Tibial artery (tissue), 4 donors: ENCODE measurements at places on chromosomes 7 and 10.

DNA sequence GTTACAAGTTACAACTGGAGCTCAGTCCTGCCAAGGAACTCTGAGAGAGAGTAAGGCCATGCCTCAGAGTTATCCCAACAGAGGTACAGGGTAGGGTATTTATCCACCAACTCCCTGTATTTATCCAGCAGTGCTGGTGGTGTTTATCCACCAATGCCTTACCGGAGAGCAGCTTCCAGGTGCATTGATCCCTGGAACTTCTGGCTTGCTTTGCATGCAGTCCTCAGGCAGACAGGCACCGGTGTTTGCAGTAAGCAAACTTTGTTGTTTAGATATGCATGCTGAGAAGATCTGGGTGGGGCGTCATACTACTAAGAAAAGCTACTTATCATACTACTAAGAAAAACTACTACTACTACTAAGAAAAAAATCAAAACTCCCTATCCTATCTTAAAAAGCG lies 92.4 kb downstream of the CYP26A1 start:
- DNase-seq: no peak

GRCh38 chr7:68875857-68876256 lies 722.4 kb upstream of the AUTS2 start:
- no peak for DNase-seq

DNA sequence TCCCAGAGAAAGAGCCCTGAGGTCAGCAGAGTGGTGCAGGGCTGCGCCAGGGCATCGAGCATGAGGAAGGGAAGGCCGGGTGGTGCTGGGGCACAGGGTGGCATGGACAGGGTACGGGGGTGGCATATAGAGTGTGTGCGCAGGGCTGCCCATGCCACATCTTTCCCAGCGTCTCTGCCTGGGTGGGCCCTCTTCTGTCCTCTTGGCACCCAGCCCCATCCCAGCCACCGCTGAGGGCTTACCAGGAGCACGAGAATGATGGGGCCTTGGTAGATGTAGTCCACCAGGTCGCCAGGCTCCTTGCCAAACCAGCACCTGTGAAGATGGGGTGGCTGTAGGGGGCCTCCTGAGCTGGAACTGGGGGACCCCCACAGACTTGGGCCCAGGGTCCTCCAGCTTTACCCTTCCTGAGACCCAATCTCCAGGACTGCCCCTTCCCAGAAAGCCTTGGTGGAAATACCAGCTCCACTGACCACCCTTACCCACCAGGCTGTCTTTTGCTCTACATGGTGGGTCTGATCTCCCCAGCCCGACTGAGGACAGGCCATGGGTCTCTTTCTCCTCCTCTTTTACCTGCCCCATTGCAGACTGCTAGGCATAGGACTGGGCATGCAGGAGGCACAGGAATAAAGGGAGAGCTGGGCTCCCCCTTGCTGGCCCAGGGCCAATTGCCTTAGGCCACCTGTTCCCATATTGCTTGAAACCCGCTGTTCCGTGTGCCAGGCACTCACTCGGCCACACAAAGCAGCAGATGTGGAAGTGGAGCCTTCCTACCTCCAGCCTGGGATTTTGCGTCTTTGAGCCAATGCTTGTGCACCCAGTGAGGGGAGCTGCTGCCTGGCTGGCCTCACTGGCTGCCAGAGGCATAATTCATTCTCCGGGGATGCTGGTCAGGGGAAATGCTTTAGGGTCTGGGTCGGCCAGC lies 21.7 kb downstream of the CRHR2 start:
- no peak for DNase-seq

DNA sequence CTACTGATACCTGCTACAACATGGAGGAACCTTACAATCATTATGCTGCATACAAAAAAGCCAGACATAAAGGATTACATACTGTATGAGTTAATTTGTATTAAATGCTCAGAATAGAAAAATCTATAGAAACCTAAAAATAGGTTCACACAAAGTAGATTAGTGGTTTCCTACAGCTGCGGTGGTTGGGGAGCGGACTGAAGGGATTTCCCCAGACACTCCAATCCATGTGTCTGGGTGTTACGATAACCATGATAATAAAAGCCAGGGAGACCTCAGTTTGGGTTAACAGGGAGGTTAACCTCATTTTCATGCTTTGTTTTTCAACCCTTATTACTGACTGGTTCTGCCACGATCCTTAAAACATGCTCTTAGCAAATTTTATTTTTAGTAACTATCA lies 355.9 kb downstream of the KCNMA1 start:
- DNase-seq: no peak

DNA sequence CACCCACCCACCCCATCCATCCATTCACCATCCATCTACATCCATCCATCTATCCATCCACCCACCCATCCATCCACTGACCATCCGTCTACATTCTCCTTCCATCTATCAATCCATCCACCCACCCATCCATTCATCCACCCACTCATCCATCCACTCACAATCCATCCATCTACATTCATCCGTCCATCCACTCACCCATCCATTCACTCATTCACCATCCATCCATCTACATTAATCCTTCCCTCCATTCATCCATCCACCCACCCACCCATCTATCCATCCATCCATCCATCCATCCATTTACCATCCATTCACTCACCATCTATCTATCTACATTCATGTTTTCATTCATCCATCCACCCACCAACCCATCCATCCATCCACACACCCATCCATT lies 292.5 kb downstream of the ADARB2 start:
- DNase-seq: no peak

DNA sequence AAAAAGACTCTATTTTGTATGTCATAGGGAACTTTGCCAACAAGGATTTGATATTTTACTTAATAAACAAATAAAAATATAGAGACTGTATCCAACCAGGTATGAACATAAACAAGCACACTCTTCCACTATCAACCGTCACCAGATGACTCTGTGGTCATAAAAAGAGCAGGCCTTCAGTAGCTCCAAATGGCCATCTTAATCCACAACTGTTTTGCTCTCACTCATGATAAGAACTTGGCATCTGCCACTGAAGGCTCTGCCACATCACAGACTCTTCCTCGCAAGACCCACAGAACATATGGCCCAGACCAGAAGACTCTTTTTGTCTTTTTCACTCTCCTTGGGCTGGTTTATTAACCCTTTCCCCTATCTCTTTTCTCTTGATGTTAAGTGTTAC lies 98.7 kb upstream of the POM121L12 start:
- DNase-seq: no peak

DNA sequence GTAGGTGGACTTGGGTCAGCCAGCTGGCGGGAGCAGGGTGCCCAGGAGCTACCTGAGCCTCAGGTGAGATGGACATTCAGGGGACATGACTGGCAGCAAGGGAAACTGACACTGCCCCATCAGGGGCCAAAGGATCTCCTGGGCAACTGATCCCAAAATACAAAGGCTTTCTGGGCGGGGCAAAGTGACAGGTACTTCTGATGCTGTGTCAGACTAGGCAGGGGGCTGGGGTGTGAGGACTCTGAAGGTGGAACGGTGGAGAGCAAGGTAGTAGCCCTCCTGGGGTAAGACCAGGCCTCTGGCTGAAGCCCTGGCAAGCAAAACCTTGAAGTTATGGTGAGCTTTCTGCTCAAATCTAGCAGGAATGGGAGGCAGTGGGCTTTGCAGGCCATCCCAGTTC lies 4.4 kb downstream of the OPN4 start:
- DNase-seq: peak; percentile 35

DNA sequence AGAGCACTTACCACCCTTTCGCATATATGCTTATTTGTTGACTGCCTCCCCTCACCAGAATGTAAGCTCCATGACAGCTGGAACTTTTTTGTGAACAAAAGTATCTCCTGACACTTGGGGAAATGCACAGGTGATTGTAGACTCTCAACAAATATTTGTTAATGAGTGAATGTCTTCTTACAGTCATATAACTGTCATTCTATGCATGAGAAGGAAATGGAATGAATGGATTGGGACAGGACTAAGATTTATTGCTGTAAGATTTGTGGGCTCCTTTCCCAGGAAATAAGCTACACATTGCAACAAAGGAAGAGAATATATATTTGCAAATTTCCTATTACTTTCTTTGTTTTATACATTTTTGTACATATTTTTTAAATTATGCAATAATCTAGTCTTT lies 48.5 kb downstream of the FEZF1 start:
- no peak for DNase-seq

DNA sequence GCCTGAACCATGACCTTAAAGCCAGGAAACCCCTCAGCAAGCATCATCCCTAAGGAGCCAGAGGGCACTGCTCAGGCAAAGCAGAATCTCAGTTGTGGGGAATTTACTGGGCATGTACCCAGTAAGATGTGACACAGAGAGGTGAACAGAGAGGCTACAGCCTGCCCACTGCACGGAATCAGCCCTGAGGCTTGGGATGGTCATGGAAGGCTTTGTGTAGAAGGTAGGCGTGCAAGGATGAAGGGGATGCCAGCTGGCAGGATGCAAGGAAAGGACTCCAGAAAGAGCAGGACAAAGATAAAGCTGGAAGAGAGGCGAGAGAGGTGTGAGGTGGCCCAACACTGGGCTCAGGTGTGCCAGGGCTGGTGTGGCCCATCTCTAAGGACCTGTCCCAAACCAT lies 2.4 kb upstream of the AIFM2 start:
- peak; percentile 28 for DNase-seq

GRCh38 chr10:132118366-132118765 lies 52.6 kb downstream of the JAKMIP3 start:
- no peak for DNase-seq

GRCh38 chr7:132095111-132095765 lies 481.0 kb downstream of the PLXNA4 start:
- peak; percentile 7 for DNase-seq

- DNase-seq: no peak
These were observed 714 bp upstream of the KCND2 start for GRCh38 chr7:120272261-120272660.

DNA sequence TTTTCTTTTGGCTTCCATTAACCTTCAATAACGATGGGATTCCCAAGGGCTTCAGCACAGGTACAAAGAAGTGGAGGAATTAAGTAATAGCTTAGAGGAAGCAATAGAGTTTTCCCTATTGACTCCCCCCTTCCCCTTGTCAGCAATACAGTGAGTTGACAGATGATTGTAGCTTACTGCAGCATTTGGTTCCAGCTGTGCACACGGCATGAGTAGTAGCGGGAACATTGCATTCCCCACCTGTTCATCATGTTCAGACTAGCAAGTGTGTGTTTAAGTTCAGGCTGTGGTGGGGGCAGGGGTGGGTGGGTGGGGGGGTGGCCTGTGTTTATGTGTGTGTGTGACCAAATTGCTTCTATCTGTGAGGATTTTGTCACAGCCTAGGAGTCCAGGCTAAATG lies 4.6 kb upstream of the ADRA2A start:
- no peak for DNase-seq

- DNase-seq: no peak
These were observed 3.2 kb upstream of the BLOC1S2 start for GRCh38 chr10:100289641-100290040.

DNA sequence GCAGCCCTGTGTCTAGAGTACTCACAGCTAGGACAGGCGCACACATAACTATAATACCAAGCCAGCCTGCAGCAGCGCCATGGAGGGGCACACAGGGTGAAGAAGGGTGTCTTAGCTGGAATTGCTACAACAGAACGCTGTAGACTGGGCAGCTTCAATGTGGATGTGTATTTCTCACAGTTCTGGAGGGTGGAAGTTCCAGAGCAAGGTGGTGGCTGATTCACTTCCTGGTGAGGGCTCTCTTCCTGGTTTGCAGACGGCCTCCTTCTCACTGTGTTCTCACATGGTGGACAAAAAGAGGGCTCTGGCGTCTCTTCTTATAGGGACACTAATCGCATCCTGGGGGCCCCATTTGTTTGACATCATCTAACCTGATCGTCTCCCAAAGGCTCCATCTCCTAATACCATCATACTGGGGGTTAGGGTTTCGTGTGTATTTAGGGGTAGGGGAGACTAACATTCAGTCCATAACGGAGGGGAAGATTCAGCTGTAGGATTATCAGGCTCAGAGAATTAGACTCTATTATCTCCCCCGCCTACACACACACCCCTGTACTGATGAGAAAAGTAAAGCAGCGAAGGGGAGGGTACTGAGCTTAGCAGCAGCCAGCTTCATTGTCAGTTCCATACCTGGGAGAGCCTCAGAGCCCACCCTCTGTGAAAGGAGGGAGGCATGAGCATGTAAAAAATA lies 289.1 kb downstream of the CCDC3 start:
- DNase-seq: no peak

- no peak for DNase-seq
These were observed 78.9 kb downstream of the SRI start for GRCh38 chr7:88140947-88141346.

DNA sequence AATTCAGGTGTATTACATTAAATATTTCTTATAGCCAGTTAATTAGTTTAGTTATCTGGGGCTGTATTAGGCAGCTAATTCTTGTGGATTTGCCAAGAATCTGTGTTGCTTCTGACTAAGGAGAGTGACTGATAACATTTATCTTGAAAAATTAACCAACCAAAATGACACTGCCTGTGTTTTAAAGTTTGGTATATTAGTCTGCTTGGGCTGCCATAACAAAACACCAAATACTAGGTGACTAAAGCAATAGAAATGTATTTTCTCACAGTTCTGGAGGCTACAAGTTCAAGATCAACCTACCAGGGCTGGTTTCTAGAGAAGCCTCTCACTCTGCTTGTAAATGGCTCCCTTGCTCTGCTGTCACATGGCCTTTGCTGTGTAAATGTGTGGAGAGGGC lies 12.9 kb downstream of the EXOC4 start:
- DNase-seq: no peak

DNA sequence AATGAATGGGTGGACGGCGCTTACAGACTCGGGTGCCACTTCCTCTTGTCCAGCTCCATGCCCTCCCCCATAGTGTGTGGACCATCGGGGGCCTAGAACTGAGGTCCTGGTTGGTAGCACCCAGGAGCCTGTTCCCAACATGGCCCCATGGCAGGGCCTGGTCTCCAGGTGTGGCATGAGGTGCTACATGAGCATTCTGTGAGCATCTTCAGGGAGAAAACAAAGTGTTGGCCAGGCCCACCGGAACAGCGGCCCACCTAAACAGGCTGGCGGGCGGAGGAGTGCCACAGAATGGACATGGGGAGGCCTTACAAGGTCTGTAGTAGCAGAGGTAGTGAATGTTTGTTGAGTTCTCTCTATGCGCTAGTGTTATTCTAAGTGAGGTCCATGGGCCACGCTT lies 76.9 kb downstream of the PARP12 start:
- DNase-seq: no peak

GRCh38 chr10:99057936-99058690 lies 177.5 kb downstream of the HPSE2 start:
- DNase-seq: no peak

DNA sequence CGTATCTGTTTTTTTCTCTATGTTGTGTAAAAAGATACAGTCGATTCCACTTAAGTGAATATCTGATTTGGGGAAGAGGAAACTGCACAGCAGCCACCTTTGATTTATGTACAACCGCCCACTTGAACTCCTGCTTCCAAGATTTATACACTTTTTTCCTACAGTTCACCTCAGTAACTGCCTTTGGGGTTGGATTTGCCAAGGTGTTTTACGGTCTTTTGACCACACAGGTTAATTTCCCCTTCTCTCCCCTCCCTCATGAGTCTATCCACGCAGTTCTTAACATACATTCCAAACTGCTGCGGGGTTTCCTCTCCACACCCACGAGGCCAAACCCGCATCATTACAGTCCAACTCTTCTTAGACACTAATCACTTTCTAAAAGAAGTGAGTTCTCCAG lies 277.0 kb downstream of the USP6NL start:
- no peak for DNase-seq

GRCh38 chr10:73816917-73817729 lies 5.7 kb upstream of the NDST2 start:
- DNase-seq: no peak

GRCh38 chr10:132571650-132572544 lies 34.3 kb downstream of the INPP5A start:
- DNase-seq: no peak

- DNase-seq: no peak
These were observed 273.1 kb downstream of the GLRX3 start for GRCh38 chr10:130409331-130409730.
